Activated CD8-positive, alpha-beta memory T cell treated with anti-CD3 and anti-CD28 coated beads for 36 hours (primary cell): ENCODE measurements at places on chromosomes 12 and 14. TPM values are rescaled to one million over a fixed set of nuclear protein-coding genes. Genes with fewer than 3 reads are reported as not detected.

Gene DPF3
- 0.48 TPM for total RNA-seq

Gene HOXC5
- not detected for total RNA-seq

Gene ACRBP
- total RNA-seq, result 0.95 TPM

Gene SIX6
- total RNA-seq, result not detected

Gene OTOGL
- not detected for total RNA-seq

Gene ATG14
- total RNA-seq, result 6.7 TPM

Gene MED6
- 58.3 TPM for total RNA-seq

Gene FKBP4
- total RNA-seq, result 198 TPM

Gene ADAM21
- 0.15 TPM for total RNA-seq

Gene TIMM9
- total RNA-seq, result 79.8 TPM

Gene STYK1
- total RNA-seq, result 1.0 TPM

Gene SERPINA3
- not detected for total RNA-seq

Gene KRT75
- not detected for total RNA-seq

Gene CDK17
- total RNA-seq, result 25.2 TPM

Gene SSTR1
- total RNA-seq, result not detected

Gene ATG2B
- total RNA-seq, result 19.6 TPM

Gene MEG3
- not detected for total RNA-seq

Gene TBX3
- not detected for total RNA-seq

Gene NANOG
- not detected for total RNA-seq

Gene TEX52
- total RNA-seq, result not detected

Gene IAPP
- total RNA-seq, result not detected

Gene SLC7A7
- 0.21 TPM for total RNA-seq

Gene STXBP6
- 0.10 TPM for total RNA-seq

Gene TMEM63C
- 1.3 TPM for total RNA-seq

Gene TAS2R50
- 0.19 TPM for total RNA-seq

Gene BMP4
- total RNA-seq, result not detected

Gene GALNT4
- 6.3 TPM for total RNA-seq

Gene RPGRIP1
- total RNA-seq, result not detected

Gene KRT72
- not detected for total RNA-seq

Gene FBLN5
- 0.51 TPM for total RNA-seq

Gene PZP
- not detected for total RNA-seq

Gene CLEC4D
- total RNA-seq, result not detected

Gene ASIC1
- 13.3 TPM for total RNA-seq

Gene TPH2
- not detected for total RNA-seq

Gene RTL1
- total RNA-seq, result not detected

Gene CLEC4A
- total RNA-seq, result 0.84 TPM

Gene CACNA1C
- 0.04 TPM for total RNA-seq

Gene WSCD2
- not detected for total RNA-seq

Gene RERG
- total RNA-seq, result not detected

Gene MYBPC1
- total RNA-seq, result not detected

Gene CNOT2
- 73.2 TPM for total RNA-seq

Gene KERA
- total RNA-seq, result not detected

Gene C12orf60
- total RNA-seq, result 3.7 TPM

Gene INSM2
- not detected for total RNA-seq

Gene CCER1
- not detected for total RNA-seq

Gene GNB3
- 0.63 TPM for total RNA-seq

Gene BRAP
- 19.7 TPM for total RNA-seq

Gene ACOT4
- total RNA-seq, result 4.0 TPM

Gene PDZRN4
- not detected for total RNA-seq
